Stimulated activated CD8-positive, alpha-beta memory T cell treated with anti-CD3 and anti-CD28 coated beads, Interleukin-4, amount 100 ng/mL, for 1 hour (primary cell): ENCODE measurements at places on chromosomes 13 and 19.

- no peak for DNase-seq
Observed at GRCh38 chr19:8397271-8397670, 7.1 kb downstream of the RAB11B start.

GRCh38 chr13:79384022-79384610 is 21.9 kb downstream of the RBM26 start:
- no peak for DNase-seq

- no peak for DNase-seq
Observed at GRCh38 chr13:30241532-30241931, 65.8 kb downstream of the KATNAL1 start.

GRCh38 chr19:11418549-11419506 is at the start of gene RGL3:
RGL3 (minus strand) TSS chr19:11419314; CDS start chr19:11419278, 36 bp downstream.
- DNase-seq = no peak

DNA sequence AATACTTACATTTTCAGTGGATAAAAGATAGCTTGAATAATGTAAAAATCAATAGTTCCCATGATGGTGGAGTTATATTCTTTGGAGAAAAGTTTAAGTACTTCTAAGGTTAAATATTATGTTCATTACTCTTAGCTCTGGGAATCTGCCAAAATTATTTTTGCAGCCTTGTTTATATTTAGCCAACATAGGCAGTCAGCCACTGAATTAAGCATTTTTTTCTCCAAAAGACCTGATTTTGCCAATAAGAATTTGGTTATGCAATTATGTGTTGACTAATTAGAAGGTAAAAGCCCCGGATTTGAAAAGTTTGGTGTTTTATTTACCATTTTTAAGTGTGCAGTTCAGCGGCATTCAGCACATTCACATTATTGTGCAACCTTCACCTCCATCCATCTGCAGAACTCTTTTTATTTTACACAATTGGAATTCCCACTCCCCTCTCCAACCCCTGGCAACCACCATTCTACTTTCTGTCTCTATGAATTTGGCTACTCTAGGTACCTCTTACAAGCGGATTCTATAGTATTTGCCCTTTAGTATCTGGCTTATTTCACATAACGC is 90.1 kb upstream of the C1QTNF9B start:
- no peak for DNase-seq

- no peak for DNase-seq
Observed at GRCh38 chr19:42052241-42052863, 17.7 kb downstream of the GRIK5 start.
